Pulmonary artery endothelial cell (primary cell): ENCODE measurements at places on chromosomes 1 and 21. TPM values are rescaled to one million over a fixed set of nuclear protein-coding genes. Genes with fewer than 3 reads are reported as not detected.

GRCh38 chr1:26574018-26574417 is 44.5 kb downstream of the RPS6KA1 start:
- DNase-seq: no peak

DNA sequence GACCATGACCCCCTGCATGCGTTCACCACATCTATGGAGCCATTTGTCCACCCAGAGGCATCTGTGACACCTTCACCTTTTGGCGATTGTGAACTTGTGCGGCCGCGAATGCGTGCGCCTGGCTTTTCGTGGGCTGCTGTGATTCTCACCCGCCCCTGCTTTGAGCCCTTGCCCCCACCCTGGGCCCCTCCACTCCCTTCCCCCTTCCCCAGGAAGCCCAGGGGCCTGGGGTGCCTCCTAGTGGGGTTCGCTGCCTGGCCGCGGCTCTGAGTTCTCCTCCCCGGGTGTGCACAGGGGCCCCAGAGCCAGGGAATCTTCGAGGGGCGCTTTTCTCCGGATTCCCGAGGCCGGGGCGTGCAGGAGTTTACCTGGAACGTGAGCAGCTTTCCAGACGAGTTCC is 97.9 kb upstream of the ACTRT2 start:
- DNase-seq: no peak

DNA sequence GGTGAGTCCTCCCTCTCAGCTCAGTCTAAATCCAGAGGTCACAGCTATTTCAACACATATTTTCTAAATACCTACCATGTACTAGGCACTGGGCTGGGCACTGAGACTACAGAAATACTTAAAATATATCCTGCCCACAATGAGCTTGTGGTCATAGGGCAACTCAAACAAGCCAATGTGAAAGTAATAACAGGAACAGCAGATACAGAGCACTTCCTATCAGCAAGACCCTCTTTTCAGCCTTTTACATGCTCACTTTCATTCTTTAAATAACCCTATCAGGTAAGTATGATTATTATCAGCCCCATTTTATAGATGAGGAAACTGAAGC is 71.9 kb downstream of the CD34 start:
- no peak for DNase-seq

GRCh38 chr1:67672260-67672803 is 12.7 kb upstream of the GADD45A start:
- DNase-seq: no peak

DNA sequence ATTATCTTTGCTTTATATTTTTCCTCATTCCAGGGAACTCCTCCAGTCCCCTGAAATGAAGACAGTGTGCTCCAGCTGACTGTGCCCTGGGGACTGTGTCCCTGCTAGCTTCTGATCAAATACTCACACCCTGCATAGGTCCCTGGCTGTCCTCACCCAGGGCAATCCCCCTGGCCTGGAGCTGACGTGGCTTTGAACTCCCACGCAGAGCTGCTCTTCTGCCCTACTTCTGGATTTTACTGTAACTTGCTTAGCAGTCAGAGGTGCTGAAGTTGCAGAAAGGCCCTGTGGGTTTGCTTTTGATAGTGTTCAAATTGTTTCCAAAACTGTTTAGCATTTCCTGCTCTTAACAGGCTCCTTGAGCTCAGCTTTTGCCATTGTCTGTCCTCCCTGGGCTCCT is 186.5 kb downstream of the FASLG start:
- no peak for DNase-seq

- DNase-seq: no peak
Observed at GRCh38 chr21:42836767-42837301, 42.5 kb downstream of the WDR4 start.

Gene GPR52
- 0.20 and 0.49 TPM in 2 replicates for total RNA-seq

DNA sequence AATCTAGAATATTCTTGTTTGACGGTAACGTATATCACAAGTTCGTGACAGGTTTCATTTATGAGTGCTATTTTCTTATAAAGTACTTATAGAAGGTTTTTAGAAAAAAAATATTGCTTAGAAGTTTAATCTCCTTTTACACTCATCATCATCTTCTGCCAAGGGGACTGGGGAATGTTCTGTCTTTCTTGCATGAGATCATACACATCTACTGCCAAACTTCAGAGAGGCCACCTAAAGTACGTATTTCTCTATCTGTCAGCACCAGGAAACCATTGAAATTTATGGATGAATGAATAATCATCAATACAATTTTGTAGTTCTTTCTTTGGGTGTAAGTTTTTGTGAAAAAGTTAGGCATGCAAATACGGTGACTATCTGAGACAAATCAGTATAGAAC is 245.8 kb downstream of the SPATA17 start:
- DNase-seq: no peak

Gene LCE1C
- total RNA-seq: not detected in 2 replicates

Gene QSOX1
- total RNA-seq: 121 and 139 TPM in 2 replicates

GRCh38 chr1:190176776-190177175 is 300.9 kb downstream of the BRINP3 start:
- DNase-seq: no peak

DNA sequence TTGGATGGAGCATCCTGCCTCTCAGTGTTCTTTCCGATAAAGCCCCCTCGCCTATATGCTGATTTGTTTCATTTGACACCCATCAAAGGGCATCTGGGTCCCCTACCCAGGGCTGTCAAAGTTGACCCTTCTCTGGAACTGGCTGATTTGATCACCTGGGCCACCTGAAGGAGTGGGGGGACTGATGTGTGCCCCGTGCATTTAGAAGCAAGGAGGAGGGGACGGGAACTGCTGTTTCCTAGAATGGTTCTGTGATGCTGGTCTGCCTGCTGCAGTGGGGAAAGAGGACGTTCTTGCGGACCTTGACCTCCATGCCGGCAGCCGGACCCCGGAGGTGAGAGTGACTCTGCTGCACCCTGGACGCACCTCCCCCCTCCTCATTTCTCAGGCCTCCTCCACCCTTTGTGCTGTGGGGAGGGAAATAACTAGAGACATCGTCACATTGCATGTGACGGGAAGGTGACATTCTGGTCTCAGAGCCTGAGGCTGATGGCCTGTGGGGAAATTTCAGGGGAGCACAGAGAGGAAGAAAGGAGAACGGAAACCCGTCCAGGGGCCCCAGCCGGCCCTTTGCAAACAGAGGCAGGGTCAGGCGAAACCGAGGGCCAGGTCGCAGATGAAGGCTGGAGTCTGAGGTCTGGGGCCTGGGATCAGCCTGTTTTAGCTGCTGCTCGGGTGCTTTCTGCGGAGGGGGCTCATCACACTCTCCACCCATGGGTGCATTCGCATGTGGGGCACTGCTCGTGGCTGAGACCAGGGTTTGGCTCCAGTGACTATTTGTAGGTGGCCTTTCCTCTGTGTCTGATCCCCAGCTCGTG is 25.7 kb downstream of the CRYAA start:
- no peak for DNase-seq

Gene ADCY10
- not detected in 2 replicates for total RNA-seq

DNA sequence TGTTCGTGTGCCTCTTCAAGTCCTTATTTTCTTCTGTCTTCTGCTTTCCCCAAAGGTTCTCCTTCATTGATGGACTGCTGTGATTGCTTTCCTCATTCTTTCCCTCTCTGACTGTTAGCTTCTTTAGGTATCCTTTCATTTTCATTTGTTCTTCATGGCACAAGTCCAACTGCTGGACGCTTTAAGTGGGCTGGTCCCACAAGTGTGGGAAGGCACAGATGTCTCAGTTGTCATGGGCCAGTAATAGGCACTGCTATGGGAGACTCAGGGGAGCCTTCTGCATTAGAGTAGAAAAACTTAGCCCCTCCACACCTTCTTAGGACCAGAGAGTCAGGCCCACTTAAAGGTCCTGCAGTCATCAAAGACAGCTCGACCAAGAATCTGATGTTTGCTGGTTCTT is 122.3 kb upstream of the C1orf105 start:
- DNase-seq: no peak

DNA sequence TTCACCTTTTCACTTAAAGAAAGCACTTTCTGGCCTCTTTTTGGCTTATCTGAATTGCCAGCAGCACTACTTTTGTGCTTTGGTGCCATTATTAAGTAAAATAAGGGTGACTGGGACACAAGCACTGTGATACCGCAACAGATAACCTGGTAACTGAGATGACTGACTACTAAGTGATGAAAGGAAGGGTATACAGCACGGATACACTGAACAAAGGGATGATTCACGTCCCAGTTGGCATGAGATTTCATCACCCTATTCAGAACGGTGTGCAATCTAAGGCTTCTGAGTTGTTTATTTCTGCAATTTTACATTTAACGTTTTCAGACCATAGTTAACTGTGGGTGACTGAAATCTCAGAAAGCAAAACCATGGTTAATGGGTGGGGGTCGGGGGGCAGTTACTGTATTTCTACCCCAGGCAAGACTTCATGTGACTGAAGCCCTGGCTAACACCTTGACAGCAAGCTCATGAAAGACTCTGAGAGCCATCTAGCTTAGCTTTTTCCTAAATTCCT is 102.8 kb downstream of the CLIC6 start:
- peak; percentile 3 for DNase-seq

Gene CYP4A22
- not detected in 2 replicates for total RNA-seq

- no peak for DNase-seq
Observed at GRCh38 chr1:3373700-3374405, 80.6 kb upstream of the ARHGEF16 start.

DNA sequence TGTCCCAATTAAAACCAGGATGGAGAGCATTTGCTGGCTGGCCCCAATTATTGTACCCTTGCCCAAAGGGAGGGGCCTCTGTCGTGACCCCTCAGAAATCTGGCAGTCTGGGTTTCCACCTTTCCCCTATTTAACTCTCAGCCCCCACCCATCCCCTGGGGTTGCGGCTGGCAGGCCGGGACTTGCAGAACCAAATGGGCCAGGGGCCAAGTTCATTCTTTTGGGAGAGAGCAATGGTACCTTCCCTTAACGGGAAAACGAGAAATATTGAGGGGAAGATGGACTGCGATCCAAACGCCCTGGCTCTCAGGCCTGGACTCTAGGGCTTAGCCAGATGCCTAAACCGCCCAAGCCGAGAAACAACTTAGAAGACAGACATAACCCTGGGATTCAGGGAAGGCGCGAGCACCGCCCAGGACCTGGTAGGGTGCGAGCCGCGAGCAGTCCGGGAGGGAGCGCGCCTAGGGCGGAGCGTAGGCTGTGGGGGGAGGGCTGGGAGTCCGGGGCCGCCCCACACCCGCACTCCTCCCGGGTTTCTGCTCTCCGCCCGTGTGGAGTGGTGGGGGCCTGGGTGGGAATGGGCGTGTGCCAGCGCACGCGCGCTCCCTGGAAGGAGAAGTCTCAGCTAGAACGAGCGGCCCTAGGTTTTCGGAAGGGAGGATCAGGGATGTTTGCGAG is at the start of gene SLC27A3:
TSS of gene SLC27A3 (plus strand) at position 628 of the 678 bp plus-strand sequence. CDS start 91 bp downstream, outside the sequence.
- DNase-seq: no peak

DNA sequence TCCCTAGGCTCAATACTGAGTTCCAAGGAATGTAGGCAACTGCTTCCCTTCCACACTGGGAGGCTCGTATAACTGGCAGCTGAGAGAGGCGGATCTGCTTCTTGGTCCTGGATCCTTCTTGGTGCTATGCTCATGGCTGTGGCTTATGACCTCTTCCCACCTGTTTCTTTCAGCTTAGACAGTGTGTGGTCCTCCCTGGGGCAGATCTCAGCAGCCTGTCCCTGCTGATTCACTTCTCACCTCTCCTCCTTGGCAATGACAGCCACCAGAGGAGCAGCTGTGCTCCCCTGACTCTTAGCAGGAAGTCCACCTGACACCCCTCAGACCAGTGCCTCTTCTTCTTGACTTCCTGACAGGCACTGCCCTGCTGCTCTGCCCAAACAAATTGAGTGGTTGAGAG is 75.1 kb upstream of the PTGFRN start:
- no peak for DNase-seq

DNA sequence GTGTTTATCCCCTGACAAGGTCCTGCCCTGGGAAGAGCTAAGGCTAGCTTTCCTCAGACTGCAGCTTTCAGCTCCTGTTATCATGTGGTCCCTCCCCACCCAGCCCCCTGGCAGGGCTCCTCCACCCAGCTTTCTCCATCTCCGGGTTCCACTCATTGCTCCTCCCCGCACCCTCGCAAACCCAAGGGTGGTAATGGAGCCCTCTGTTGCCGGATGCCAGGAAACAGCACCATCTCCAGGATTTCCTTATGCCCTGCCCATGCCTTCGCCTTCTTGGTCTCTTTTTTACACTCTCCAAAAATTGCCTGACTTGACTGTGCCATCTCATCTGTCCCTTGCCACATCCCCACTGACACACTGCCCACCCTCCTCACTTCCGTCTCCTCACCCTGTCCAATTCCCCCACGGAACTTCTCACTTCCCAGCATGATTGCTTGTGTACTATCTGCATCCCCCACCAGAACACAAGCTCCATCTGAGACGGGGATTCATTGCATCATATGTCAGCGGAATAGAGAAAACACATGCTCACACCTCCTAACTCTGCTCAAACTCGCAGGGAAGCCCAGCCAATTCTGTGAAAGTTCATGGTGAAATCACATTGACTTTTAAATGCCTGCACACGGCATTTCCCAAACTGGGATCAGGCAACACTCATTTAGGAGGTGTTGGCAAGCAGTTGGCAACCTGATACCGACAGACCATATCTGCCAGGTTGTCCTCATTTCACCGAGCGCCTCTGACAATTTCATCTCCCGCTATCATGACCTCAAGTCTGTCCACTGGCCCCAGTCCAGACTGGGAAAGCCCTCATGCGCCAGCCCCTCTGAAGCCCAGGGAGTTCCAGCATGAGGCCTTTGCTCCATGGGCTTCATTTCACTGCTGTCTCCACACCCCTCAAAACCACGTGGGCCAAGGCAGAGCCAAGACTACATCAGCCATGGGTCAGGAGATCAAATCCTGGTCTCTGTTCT is 201.1 kb downstream of the MATN1 start:
- DNase-seq: no peak

Gene RPTN
- total RNA-seq: not detected in 2 replicates

Gene SLX9
- total RNA-seq: 33.6 and 33.8 TPM in 2 replicates

DNA sequence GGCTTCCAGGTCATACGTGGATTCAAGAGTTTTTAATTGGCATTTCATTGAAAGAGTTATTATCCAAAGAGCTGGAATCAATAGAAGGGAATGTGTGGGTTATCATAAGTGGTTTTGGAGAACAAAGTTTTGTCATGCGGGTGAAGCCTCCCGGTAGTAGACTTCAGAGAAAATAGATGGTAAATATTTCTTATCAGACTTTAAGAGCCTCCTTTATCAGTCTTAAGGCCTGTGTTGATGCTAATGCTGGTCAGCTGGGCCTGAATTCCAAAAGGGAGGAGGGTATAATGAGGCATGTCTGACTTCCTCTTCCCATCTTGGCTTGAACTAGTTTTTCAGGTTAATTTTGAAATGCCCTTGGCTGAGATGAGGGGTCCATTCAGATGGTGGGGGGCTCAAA is 89.7 kb downstream of the ITSN1 start:
- no peak for DNase-seq
